ENCODE measurements at places on chromosomes 3 and 15.
A peak's percentile ranks its signal among the peaks of the same experiment; 100 is the strongest.

DNA sequence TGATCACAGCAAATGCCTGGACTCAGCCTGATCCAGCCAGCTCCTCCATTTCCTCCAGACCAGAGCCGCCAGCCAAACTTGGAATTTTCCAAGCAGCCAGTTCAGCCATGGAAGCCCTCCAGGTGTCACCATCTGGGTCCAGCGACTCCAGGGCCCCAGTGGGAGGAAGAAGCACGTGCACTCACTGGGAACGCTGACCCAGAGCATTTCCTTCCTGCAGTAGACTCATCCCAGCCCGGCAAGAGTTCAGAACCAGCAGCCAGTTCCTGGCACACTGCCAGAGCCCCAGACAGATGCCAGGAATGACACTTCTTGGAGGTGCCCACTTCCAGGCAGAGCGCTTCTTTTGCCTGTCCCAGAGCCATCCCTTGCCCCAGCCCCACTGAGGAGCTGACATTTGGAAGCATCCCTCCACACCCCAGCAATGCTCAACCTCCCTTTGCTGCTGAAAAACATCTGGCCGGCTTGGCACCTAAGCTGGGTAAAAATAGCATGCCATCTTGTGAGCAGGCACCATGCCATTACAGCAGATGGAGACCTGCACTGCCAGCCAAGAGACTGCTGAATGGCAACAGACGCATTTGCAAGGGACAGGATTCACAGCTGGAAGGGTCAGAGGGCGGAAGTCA is 460.3 kb upstream of the PROK2 start:
- DNase-seq: peak; percentile 93

- DNase-seq: no peak
These were observed 102.1 kb downstream of the ASB7 start for GRCh38 chr15:100704281-100705055.

- DNase-seq: no peak
These were observed 10.0 kb upstream of the MANF start for GRCh38 chr3:51375136-51375535.

- DNase-seq: no peak
These were observed 327.1 kb upstream of the TBC1D5 start for GRCh38 chr3:18069568-18069967.

- no peak for DNase-seq
These were observed 34.6 kb downstream of the GASK1A start for GRCh38 chr3:43013743-43014155.

DNA sequence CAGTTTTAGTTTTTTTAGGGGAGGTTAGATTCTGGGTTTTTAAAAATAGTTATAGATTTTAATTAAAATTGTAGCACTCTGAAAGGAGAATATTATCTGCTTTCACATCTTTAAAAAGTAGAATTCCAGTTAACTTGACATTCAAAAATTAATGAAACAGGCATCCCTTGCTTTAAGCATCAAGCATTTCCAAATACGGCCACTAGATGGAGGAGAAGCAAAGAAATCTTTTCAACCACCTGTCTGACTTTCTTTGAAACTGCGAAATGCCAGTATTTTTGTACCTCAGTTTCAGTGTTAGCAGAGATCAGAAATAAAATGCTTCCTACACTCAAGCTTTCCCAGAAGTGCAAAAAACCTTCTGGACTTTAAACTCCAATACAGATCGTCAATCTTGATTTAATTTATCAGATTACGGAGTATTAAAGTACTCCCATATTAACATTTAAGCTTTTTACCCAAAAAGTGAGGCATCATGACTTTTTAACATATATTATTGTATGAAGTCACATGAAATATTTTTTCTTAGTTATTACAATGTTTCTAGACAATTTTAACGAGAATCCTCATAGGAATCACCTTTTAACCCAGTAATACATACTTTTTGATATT is 153.3 kb downstream of the P3H2 start:
- peak; percentile 88 for DNase-seq

DNA sequence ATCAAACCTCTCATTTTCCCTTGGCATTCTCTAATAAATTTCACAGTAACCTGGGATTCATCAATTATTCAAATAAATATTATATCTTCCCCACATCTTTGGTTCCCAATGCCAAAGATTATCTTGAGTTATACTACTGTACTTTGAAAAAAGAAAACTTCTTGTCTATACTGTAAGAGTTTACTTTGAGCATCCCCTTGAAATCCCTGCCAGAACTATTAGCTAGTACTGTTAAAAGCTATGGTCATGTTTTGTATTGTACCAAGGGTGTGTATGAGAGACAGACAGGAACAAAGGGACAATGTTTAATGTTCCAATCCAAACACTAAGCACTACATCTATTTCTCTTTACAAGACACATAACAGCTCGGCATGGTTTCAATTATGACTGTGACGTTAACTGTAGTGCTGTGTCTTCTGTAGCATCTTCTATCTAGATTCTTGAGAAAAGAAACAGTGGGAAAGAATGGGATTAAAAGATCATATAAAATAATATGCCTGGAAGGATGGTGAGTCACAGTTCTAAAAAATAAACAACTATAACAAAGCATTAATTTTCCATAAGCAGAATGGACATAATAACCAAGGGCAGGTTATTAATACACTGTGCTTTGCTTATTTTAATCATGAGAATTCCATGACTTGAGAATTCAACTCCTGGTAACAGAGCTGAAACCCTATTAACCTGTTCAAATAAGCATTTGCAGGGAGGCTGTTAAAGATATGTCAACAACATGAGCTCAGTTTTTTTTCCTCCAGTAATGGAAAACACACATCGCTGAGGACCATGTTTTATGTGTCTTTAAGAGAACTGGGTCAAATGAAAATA is 71.1 kb downstream of the ALDH1A2 start:
- DNase-seq: peak; percentile 16

- no peak for DNase-seq
These were observed 12.3 kb downstream of the ISLR start for GRCh38 chr15:74185710-74186348.

- DNase-seq: peak; percentile 66
These were observed 138.3 kb upstream of the AGBL1 start for GRCh38 chr15:85941186-85941855.

GRCh38 chr3:50122661-50123391 is 32.3 kb upstream of the SEMA3F start:
- DNase-seq: no peak

DNA sequence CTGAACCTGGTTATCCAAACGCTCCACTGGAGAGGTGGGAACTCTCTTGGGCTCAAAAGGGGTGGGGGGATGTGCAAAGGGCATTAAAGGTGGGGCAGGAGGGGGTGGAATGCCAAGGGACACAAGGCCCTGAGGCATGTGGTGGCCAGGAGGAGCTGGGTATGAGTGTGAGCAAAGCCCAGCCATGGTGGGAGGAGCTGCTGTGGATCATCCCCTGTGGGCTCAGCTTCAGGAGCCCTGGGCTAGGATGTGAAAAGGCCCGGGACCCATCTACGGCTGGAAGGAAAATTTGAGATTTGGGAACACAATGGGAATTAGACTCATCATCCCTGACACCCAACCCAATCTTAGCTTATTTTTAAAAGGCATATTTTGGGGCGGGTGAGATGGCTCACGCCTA is 33.3 kb downstream of the MGLL start:
- no peak for DNase-seq

DNA sequence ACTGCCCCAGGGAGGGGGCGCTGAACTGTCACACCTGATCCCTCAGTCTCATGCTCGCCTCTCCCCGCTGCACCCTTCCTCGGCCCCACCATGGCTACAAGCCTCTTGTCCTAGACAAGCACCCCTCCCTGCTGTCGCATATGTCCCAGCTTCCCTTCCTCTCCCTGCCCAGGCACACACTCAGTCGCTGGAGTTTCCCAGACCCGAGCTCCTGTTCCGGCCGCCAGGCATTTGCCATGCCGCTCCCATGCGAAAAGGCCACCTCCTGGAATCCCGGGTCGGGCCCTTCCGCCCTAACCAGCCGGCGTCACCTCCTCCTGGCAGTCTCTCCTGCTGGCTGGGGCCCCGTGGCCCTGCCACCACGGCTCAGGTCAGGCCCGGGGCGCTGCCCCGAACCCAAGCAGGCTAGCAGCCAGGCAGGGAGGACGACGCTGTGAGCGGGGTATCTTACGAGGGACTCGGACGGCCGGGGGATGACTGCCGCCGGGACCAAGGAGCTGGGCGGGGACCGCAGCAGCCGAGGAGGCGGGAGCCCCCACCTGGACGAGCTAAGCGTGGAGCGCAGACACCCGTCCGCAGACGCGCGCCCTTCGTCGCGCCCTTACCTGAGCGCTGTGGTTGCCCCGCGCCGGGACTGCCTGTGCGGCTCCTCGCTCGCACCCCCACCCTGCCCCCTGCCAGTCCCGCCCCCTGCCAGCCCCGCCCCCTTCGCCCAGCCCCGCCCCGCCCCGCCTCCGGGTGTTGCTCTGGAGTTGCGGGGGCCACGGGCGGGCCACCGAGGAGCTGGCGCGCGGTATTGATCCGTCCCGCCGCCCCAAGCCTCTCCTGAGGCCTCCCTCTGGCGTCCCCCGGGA is at the start of gene ALS2CL:
Gene ALS2CL (minus strand): TSS at position 642 of the 854 bp plus-strand sequence. CDS start 4,239 bp downstream, outside the sequence.
- peak; percentile 55 for DNase-seq

DNA sequence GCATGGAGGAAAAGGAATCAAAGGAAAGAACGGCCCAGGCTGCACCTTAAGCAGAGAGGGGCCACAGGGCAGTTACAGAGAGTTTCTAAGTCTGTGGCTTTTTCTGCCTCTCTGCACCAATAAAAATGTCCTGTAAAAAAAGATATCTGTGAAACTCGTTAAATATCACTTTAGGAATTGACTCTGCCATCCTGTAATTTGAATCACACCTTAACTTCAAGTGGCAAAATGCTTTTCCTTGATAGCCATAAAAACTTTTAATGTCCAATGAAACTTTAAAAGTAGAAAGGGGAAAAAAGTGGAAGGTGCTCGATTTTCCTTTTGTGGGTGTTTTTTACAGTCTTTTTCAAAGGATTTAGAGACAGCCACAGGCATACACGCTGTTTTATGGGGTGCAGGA is 255.7 kb downstream of the ARRDC4 start:
- DNase-seq: no peak

DNA sequence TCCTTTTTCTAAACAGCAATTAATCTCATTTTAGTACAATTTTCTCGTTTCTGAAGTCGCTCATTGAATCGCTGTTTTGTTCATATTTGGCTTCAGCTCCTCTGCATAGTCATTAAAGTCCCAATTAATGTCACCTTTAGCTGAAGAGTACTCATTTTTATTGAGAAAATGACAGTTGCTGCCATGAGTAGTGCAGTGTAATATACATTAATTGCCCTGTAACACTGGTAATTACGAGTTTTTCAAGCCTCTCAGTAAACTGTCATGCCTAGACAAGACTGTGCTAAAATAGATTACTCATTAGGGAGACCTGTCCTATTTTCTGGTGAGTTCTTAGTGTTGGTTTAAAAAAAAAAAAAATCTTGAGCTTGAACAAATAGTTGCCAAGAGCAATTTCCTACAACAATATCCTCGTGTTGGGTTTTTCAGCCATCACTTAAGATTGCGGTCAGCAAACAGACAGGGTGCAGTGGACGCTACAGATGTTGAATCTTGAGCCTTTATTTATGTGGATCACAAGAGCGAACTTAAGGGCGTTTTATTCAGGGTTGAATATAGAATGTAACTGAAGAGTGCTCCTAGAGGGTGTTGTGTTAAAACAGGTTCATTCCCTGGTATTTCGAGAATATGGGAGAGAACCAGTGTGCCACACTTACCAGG is 176.0 kb downstream of the CDIN1 start:
- no peak for DNase-seq

- no peak for DNase-seq
These were observed 218.9 kb downstream of the PLOD2 start for GRCh38 chr3:145942052-145942451.

DNA sequence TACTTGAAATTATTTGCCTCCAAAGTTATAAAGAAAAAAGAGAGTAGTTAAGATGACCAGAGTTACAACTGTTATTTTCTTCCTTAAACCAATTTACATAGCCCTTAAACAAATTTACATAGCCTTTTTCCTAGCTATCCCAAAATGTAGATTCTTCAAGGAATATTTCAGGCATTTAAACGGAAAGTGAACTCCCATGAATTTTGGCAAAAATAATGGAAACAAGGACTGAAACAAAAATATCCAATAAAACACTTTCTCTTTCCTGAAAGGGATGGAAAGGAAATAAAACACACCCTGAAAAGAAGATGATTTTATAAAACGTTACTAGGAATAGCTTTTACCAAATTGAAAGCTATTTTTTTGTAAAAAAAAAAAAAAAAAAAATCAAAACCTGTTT is 418.6 kb downstream of the FOXP1 start:
- no peak for DNase-seq

DNA sequence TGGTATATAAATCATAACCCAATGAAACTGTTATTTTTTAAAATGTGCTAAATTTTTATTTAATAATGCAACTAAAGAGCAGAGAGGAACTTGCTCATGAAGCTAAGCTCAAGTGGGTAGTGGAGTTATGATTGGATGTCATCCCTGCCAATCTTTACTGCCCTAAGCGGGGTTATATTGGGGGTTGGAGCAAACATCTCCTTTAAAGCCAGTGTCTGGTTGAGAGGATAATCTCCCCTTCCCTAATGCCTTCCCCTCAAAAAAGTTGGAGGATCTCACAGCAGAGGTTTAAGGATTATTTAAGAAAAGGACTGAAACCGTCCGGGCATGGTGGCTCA is 32.1 kb upstream of the CLASP2 start:
- DNase-seq: no peak

DNA sequence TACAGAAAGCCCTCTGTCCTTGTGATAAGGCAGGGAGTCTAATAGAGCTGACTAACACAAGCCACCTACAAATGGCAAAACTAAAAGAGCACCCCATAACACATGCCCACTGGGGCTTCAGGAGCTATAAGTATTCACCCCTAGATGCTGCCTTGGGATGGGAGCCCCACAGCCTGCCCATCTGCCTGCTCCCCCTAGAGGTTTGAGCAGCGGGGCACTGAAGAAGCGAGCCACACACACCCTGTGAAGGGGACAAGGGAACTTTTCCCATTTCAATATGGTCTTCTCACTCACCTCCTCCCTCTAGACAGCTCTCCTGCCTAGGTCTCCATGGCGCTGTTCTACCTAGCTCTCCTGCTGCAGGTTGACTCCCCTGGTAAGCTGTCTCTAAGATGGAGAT is 261.0 kb downstream of the SHQ1 start:
- DNase-seq: no peak

GRCh38 chr3:17087509-17087908 is 202.8 kb downstream of the PLCL2 start:
- no peak for DNase-seq

DNA sequence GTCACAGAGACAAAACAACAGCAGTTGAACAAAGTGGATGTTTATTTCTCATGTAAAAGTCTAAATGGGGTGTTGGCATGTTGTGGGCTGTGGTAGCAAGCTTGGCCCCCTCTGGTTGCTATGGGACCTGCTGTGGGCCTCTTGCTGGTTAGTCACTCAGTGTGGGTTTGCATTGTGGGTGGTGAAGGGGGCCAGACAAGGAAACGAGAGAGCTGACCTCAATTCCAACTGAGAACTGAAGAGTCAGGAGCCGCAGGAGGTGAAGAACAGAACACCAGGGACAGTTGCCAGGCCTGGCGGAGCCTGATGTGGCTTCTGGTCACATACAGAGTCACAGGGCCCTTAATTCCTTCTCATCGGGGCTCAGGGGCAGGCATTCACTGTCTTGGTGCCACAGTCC is 1.9 kb upstream of the ADPGK start:
- DNase-seq: no peak

Data from tongue (tissue), 3 donors.